Activated CD4-positive, alpha-beta T cell treated with anti-CD3 and anti-CD28 coated beads, Interleukin-2, amount 50 U/mL, for 16 hours (primary cell): ENCODE measurements at places on chromosomes 1 and 21.

DNA sequence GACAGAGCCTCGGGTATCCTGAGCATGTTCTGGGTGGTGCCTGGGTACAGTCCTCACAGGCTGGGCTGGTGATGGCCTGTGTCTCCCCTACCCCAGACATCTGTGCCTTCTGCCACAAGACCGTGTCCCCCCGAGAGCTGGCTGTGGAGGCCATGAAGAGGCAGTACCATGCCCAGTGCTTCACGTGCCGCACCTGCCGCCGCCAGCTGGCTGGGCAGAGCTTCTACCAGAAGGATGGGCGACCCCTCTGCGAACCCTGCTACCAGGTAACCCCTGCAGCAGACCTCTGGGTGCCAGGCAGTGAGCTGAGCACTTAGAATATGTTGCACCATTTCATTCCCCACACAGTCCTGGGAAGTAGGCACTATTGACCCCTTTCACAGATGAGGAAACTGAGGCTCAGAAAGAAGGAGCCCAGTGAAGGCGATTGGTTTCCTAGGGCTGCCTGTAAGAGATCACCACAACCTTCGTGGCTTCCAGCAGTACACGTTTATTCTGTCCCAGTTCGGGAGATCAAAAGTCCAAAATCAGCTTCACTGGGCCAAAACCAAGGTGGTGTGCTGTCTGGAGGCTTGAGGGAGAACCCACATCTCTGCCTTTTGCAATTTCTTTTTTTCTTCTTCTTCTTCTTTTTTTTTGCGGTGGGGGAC is 11.8 kb downstream of the FBLIM1 start:
- DNase-seq, result no peak

DNA sequence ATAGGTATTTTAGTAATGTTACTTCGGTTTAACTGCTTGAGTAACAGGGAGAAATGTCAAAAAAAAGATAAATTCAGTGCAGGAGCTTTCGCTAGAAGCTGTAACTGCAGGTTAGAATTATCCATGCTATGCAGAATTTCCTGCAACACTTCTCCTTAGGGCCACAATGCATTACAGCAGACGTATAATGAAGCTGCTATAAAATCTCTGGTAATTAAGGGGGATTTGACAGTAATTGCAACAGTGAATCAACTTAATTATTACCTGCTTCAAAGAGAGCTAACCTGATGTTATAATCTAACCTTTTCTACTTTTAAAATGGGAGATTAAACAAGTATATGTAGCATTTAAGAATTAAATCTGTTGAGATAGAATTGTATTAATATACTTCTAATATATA is 92.6 kb downstream of the ATG4C start:
- DNase-seq, result no peak

DNA sequence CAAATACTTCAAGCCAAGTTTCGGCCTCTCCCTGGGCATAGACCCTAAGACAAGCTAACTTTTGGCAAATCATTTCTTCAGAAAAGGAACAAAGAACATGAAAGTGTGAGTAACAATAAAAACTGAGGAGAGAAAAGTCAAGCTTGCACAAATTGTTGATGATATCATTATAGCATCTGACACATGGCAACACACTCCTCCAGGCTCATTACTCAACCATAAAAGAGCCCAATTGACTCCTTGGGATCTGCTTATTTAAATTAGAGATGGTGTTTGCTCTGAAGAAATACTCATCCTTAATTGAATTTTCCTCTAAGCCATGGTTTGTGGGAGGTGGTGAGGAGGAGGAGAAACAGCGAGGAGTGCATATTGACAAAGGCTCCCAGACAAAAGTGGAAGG is 54.5 kb downstream of the TNFSF4 start:
- DNase-seq, result no peak

DNA sequence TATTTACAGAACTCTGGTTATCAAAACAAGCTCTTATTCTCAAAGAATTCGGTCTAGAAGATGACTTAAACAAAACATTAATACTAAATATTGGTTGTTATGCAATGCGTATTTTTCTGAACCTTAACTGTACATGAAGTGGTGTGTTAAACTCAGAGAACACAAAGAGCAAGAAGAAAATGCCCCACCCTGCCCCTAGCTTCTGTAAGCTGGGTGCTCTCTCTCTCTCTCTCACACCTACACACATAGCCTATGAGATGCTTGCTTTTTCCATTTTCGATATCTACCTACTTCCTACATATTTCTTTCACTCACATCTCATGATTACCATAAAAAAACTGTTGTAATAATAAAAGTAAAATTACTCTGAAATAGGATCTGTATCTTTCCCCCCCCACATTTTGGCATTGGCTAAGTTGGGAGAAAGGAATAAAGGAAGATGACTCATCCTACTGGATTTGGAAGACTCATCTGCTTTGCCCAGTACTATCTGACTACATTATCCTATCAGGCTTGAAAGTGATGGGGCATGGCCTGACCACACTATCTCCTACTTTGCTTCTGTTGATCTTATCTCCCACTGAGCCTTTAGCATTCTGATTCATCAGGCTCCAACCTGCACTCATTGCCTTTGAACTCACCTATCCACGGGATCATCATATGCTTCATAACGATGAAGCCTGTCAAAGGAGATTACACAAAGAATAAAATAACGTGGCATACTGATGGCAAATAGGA is 2.9 kb downstream of the CRYZ start:
- peak; percentile 45 for DNase-seq

DNA sequence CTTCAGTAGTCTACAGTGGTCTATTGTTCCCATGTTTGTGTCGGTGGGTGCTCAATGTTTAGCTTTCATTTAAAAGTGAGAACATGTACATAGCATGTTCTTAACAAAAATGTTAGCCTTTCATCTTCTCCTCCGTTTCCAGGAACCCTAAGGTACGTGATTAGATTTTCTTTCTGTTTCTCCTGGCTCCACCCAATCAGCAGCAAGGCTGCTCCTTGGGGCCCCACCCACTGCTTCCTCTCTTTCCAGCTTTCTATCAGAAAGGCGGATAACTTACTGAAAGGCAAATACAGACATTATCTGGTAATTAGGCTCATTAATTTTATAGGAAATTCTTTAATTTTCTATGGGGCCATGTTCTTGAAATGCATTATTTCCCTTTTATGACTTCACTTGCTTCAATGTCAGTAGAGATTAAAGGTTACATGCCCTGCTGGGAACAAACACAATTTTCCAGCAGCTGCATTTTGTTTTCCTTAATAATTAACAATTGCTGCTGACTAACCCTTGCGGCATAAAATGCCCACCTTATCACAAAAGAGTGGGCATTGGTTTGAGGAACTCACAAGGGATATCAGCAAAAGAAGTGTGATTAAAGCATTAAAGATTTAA is 324.9 kb upstream of the SNX7 start:
- DNase-seq, result no peak

DNA sequence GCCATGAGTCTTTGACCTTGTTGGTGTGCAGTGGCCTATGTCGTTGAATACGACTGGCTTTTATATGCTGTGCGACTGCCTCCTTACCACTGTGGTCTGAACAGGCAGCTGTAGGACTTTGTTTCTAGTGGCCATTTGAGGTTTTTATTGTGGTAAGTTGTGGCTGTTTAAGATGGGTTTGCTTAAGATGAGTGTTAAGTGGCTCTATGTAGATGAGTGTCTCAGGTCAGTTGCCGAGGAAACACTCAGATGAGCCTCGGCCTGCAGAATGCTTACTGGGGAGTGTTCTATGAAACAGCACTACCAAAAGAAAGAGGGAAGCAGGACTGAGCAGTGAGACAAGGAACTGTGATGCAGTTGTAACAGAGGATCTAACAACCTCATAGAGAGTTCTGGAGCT is 14.9 kb upstream of the CD1C start:
- DNase-seq, result no peak
